ENCODE measurements at places on chromosomes 6 and 20. TPM values are rescaled to one million over a fixed set of nuclear protein-coding genes. Genes with fewer than 3 reads are reported as not detected.

The ELOVL2 gene
- 0.06 TPM for total RNA-seq

The NNAT gene
- total RNA-seq, result not detected

The GPLD1 gene
- total RNA-seq, result 0.27 TPM

The NFATC2 gene
- total RNA-seq, result 1.5 TPM

All from esophagus squamous epithelium (tissue), 5 donors.